ENCODE measurements at places on chromosomes 16 and 17. TPM values are rescaled to one million over a fixed set of nuclear protein-coding genes. Genes with fewer than 3 reads are reported as not detected.

The RDM1 gene
- polyA plus RNA-seq, result 15.1 TPM

The INCA1 gene
- polyA plus RNA-seq, result 1.8 TPM

The NPTX1 gene
- not detected for polyA plus RNA-seq

The MYH1 gene
- polyA plus RNA-seq, result not detected

The MYH13 gene
- polyA plus RNA-seq, result not detected

The TVP23A gene
- polyA plus RNA-seq, result 3.4 TPM

The SYT17 gene
- 6.0 TPM for polyA plus RNA-seq

The ALKBH5 gene
- 59.3 TPM for polyA plus RNA-seq

The KRTAP17-1 gene
- not detected for polyA plus RNA-seq

The C16orf86 gene
- 1.3 TPM for polyA plus RNA-seq

The WSB1 gene
- polyA plus RNA-seq, result 93.7 TPM

The C16orf46 gene
- polyA plus RNA-seq, result 0.46 TPM

- H3K36me3 ChIP-seq, result no peaks in the 10 kb centered on the region
- no peak overlapping the region for H3K27ac ChIP-seq
- H3K4me3 ChIP-seq, result no peak overlapping the region
- no peak for DNase-seq
These were observed 62.9 kb upstream of the RCVRN start for GRCh38 chr17:9968008-9968407.

- no peak for DNase-seq
- no peak overlapping the region for H3K4me3 ChIP-seq
- peaks cover 11% of the 10 kb centered on the region for H3K4me1 ChIP-seq
- H3K36me3 ChIP-seq, result peaks cover 1% of the 10 kb centered on the region
- H3K27me3 ChIP-seq, result no peaks in the 10 kb centered on the region
These were observed 53.4 kb downstream of the ARSG start for GRCh38 chr17:68344701-68345136.

DNA sequence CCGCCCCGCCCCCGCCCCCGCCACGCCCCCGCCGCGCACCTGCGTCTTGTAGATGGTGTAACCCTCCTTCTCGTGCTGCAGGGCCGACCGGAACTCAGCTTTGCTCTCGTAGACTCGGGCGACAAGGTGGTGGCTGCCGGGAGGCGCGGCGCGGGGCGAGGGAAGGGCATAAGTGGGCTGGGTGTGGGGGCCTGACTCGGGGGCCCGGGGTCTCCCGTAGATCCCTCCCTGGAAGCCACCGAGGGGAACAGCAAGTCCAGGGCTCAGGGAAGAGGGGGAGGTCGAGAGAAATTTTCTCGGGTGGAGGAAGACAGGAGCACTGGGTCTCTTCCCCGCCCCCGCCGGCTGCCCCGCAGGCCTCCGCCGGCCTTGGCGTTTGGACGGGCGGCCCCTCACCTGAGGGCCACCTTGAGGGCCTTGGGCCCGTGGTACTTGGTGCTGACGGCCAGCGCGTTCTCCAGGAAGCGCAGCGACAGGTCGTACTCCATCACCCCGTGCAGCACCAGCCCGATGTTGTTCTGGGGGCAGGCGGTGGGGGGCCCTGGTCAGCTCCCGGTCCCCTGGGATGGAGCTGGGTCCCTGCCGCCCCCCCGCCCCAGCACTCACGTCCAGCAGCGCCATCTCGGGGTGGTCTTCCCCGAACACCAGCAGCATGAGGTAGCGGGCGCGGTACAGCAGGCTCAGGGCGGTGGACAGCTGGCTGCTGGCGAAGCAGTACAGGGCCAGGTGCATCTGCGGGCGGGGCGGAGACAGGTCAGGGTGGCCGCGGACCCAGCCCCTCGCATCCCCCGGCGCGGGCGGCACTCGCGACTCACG is 19.4 kb downstream of the CLUH start:
- no peaks in the 10 kb centered on the region for H3K27me3 ChIP-seq
- H3K27ac ChIP-seq, result no peak overlapping the region
- no peak for DNase-seq
- H3K4me1 ChIP-seq, result no peaks in the 10 kb centered on the region

DNA sequence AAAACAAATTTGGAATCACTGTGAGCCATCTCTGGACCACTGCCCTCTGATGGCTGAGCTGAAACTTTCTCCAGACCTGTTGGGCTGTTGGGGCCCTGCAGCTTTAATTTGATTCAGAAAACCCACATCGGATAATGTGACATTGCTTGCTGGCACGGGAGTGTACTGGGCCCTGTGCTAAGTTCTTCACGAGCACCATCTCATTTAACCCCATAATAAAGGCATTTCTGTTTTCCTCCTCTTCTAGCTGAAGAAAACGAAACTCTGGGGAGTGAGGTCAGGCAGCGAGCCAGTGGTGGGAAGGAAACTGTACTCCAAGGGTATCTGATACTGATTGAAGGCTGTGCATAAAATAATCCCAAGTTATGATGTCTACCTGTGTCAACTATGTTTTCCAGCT is 34.5 kb upstream of the TNRC6A start:
- H3K4me3 ChIP-seq, result no peak overlapping the region
- H3K36me3 ChIP-seq, result no peaks in the 10 kb centered on the region
- no peak overlapping the region for H3K27ac ChIP-seq
- no peaks in the 10 kb centered on the region for H3K4me1 ChIP-seq
- H3K27me3 ChIP-seq, result no peaks in the 10 kb centered on the region

DNA sequence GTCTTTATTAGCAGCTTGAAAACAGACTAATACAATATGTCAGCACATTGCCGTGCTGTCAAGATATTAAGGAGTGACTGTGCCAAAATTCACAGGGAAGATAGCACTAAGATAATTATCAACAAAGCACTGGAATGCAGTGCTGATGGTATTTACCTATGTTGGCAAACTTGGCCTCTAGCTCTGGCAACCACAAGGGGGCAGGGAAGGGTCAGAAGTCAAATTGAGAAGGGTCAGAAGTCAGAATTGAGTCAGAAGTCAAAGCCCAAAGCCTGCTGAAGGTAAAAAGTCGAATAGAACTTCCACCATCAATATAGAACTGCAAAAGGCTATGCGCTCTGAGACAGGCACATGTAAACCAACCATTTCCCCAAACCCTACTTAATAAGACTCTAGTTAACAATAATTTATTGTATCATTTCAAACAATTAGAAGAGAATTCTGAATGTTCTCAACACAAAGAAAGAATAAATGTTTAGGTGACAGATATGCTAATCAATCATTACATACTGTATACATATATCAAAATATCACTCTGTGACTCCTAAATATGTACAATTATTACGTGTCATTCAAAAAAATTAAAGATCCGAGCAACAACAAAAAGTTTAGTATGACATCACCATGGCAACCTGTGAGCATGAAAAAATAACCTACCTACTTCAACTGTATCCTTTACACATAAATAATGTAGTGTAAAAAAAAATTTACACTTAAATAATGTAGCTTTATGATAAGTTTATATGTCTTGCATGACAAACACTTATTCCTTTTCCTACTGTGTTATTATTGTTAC is 916.1 kb downstream of the KCNJ2 start:
- no peak overlapping the region for H3K27ac ChIP-seq
- no peak overlapping the region for H3K4me3 ChIP-seq
- no peaks in the 10 kb centered on the region for H3K36me3 ChIP-seq
- H3K4me1 ChIP-seq, result no peaks in the 10 kb centered on the region
- no peak for DNase-seq
- no peaks in the 10 kb centered on the region for H3K27me3 ChIP-seq

DNA sequence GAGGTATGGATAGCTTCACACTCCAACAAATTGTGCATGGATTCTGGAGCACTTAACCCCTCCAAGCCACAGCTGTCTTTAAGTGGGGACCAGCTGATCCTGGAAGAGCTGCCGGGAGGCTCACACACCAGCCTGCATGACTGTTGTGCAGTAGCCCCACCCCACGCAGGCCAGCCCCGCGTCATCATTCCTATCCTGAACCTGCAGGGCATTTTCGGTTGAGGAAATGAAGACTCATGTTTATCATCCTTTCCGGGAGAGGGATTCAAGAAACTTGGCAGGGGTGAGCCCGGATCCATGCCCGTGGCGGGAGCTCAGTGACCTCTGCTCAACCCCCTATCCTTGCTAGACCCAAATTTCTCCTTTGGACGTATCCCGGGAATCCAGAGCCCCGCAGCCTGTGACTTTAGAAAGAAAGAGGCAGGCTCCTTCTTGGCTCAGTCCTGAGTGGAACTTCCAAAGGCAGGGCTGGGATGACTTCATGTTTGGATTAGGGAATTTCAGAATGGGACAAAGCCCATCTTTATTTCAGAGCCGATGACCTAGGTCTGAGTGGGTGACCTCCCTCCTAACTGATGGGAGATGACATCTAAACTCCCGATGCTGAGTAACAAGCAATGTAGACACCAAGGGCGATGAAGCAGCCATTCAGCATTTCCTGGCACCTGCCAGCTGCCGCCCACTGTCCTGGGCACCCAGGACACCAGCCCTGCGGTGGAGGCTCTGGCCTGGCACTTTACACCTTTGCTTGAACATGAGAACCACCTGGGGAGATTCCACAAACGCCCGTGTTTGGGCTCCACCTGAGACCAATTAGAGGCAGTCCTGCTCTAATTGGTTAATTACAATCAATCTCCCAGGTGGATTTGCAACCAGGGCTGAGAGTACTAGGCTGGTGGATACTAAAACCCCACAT is 43.3 kb upstream of the CMIP start:
- no peaks in the 10 kb centered on the region for H3K36me3 ChIP-seq
- H3K4me1 ChIP-seq, result no peaks in the 10 kb centered on the region
- DNase-seq, result no peak
- H3K27me3 ChIP-seq, result no peaks in the 10 kb centered on the region
- H3K4me3 ChIP-seq, result no peak overlapping the region

DNA sequence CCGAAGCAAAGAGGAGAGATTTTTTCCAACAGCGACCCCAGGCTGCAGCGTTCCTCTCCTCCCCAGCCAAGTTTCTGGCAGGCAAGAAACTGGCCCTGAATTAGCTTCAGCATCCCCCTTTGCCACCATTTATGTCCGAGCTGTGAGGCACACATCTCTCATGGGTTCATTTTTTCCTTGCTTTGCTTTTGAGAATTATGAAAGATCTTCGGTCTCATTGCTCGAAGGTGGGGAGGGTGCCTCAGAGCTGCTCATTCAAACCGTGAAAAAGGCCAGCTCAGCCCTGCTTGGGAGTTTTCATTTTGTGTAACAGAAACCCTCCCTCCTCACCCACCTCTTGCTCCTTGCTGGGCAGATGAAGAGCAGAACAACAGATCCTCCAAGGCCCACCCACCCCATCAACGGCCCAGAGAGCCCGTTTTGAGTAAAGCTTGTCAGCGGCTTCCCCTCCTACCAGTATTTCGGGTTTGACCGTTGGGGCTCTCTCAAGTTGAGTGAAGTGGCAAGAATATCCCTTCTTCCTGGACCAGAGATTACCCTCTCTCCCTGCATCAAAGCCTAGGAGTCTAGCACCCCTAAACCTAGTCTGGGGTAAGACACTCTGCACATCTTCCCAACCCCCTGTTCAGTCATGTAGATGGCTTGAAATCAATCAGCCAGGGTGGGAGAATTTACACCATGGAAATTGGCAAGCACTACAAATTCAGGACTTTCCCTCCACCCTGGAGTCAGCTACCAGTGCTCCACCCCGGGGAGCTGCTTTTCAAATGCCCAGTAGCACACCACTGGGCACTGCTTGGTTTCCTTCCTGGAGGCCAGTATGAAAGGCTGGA is 1.8 kb downstream of the CCR7 start:
- peaks cover 36% of the 10 kb centered on the region for H3K4me1 ChIP-seq
- peak overlapping the region; percentile 93 for H3K4me3 ChIP-seq
- peak overlapping the region; percentile 98 for H3K27ac ChIP-seq

- no peak for DNase-seq
- H3K4me1 ChIP-seq, result no peaks in the 10 kb centered on the region
- H3K36me3 ChIP-seq, result peaks cover 53% of the 10 kb centered on the region
- no peaks in the 10 kb centered on the region for H3K27me3 ChIP-seq
These were observed 7.4 kb downstream of the ELOB start for GRCh38 chr16:2769675-2770056.

GRCh38 chr17:28038802-28039201 is 3.7 kb upstream of the NLK start:
- no peaks in the 10 kb centered on the region for H3K27me3 ChIP-seq
- no peaks in the 10 kb centered on the region for H3K36me3 ChIP-seq
- H3K4me3 ChIP-seq, result no peak overlapping the region
- H3K4me1 ChIP-seq, result no peaks in the 10 kb centered on the region

DNA sequence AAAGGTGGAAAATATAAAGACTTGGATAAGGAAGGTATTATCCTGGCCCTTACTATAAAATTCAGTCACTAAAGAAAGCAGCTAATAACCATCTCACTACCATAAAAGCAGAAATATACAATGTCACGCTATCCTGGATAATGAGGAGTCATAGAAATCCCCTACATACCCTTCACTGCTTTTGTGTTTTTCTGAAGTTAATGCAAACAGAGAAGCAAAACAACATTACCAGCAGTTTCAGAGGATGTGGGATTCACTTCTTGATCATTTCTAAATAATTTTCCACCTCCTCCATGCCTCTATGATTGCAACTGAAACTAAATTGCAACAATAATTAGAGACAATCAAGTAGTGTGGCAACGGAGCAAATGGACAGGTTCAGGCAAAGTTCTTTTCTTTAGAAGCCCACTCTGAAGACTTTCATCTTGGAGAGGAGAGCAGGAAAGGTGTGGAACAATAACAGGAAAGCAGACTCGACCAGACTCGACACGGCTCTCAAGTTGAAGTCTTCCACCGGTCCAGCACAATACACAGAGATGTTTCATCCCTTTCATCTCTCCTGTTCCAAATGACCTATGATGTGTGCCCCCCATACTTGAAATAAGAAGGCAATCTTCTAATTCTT is 10.2 kb downstream of the CYTH1 start:
- peaks cover 61% of the 10 kb centered on the region for H3K4me1 ChIP-seq
- H3K36me3 ChIP-seq, result no peaks in the 10 kb centered on the region
- H3K27ac ChIP-seq, result peak overlapping the region; percentile 97
- DNase-seq, result peak; percentile 82

DNA sequence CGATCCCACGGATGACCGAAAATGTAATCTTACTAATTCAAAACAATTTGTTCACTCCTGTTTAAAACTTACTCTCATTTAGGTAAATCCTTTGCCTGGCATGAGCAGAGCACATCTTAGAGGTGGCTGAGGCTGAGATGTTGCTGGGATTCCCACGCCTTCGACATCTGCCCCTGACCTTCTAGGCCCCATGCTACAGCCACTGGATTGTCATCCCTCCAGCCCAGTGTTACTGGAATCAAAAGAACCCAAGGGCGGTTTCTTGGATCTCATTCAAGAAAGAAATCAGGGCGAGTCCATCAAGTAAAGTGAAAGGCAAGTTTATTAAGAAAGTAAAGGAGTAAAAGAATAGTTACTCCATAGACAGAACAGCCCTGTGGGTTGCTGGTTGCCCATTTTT is 64.5 kb upstream of the SHISA6 start:
- H3K4me3 ChIP-seq, result no peak overlapping the region
- H3K27me3 ChIP-seq, result no peaks in the 10 kb centered on the region
- H3K4me1 ChIP-seq, result no peaks in the 10 kb centered on the region
- no peak for DNase-seq
- H3K27ac ChIP-seq, result no peak overlapping the region

DNA sequence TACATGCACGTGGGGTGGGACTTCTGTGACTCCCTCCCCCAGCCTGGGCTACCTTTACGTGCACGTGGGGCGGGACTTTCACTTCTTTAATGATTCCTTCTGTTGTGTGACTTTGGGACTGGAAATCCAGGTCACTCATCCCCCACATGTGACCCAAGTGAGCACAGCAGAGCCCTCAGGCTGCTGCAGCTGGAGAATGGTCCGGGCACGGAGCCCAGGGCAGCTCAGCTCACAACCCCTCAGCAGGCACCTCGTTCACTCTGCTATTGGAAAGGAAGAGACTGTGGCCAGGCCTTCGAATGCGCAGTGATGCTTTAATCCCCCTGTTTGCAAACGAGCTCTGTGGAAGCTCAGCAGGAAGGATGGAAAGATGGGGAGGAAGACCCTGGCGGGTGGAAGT is 14.7 kb downstream of the DBNDD1 start:
- H3K36me3 ChIP-seq, result no peaks in the 10 kb centered on the region
- no peaks in the 10 kb centered on the region for H3K27me3 ChIP-seq
- peaks cover 9% of the 10 kb centered on the region for H3K4me1 ChIP-seq
- no peak overlapping the region for H3K4me3 ChIP-seq
- DNase-seq, result no peak
